ENCODE measurements at places on chromosomes 3 and 15. TPM values are rescaled to one million over a fixed set of nuclear protein-coding genes. Genes with fewer than 3 reads are reported as not detected.

Gene RETNLB
- not detected for total RNA-seq

Gene PML
- total RNA-seq = 24.6 TPM

Gene PGBD4
- 1.2 TPM for total RNA-seq

Gene MAP2K5
- total RNA-seq = 15.0 TPM

Gene SLC15A2
- total RNA-seq = 2.3 TPM

Gene TM2D3
- 30.5 TPM for total RNA-seq

Gene ADGRG7
- not detected for total RNA-seq

Gene CSPG4
- total RNA-seq = 2.0 TPM

Gene ISL2
- 0.33 TPM for total RNA-seq

DNA sequence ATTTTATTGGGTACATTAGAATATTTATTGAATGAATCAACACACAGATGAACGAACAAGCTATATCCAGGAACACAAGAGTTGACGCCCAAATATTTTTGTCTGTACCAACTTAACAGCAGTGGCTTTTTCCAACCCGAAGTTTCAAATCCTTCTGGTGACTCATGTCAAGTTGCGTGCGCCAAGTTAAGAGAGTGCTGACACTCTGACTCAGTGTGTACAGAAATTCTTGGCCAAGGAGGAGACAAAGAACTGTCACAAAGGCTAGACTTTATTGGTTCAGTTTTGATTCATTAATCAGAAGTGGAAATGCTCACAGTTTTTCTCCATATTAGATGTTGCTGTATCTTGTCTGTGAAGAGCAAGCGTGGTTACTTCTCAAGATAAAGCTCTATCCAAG is 59.6 kb upstream of the TSC22D2 start:
- no peaks in the 10 kb centered on the region for H3K27me3 ChIP-seq
- peaks cover 17% of the 10 kb centered on the region for H3K4me1 ChIP-seq
- no peaks in the 10 kb centered on the region for H3K36me3 ChIP-seq
- H3K27ac ChIP-seq = no peak overlapping the region

DNA sequence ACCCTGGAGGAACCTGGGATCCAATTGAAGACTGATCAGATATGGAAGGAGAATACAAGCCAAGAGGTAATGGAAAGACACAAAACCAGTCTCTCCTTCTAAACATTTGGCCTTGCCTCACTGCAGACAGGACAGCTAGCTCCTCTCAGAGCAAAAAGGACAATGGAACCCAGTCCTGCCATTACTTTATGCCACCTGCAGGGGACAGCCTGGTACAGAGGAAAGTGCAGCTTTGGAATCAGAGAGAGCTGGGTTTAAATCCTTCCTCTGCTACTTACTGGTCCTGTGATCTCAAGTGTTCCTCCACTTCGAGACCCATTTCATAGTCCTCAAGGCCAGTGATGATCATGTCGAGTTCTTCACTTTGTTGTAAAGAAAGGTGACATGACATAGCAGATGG is 159.4 kb upstream of the SMAD3 start:
- no peaks in the 10 kb centered on the region for H3K36me3 ChIP-seq
- peak; percentile 33 for DNase-seq
- H3K4me1 ChIP-seq = no peaks in the 10 kb centered on the region
- no peak overlapping the region for H3K4me3 ChIP-seq
- no peaks in the 10 kb centered on the region for H3K27me3 ChIP-seq

- no peaks in the 10 kb centered on the region for H3K36me3 ChIP-seq
- DNase-seq = no peak
- no peaks in the 10 kb centered on the region for H3K4me1 ChIP-seq
- no peak overlapping the region for H3K4me3 ChIP-seq
- no peak overlapping the region for H3K27ac ChIP-seq
These were observed 27.1 kb upstream of the TPRG1 start for GRCh38 chr3:189144645-189145044.

GRCh38 chr3:82033186-82033585 is 271.7 kb upstream of the GBE1 start:
- H3K27me3 ChIP-seq = no peaks in the 10 kb centered on the region
- no peaks in the 10 kb centered on the region for H3K4me1 ChIP-seq
- H3K4me3 ChIP-seq = no peak overlapping the region
- no peak overlapping the region for H3K27ac ChIP-seq

- peaks cover 5% of the 10 kb centered on the region for H3K4me1 ChIP-seq
- H3K36me3 ChIP-seq = peaks cover 22% of the 10 kb centered on the region
- no peak overlapping the region for H3K27ac ChIP-seq
- H3K27me3 ChIP-seq = no peaks in the 10 kb centered on the region
- DNase-seq = no peak
These were observed 165.1 kb upstream of the UBE2E1 start for GRCh38 chr3:23640471-23641146.

DNA sequence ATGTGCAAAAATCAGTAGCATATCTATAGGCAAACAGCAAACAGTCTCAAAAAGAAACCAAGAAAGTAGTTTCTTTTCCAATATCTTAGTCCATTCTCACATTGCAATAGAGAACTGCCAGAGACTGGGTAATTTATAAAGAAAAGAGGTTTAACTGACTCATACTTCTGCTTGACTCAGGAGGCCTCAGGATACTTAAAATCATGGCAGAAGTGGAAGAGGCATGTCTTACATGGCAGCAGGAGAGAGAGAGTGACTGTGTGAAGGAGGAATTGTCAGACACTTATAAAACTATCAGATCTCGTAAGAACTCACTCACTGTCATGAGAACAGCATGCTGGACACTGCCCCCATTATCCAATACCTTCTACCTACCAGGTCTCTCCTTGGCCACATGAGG is 327.9 kb upstream of the EPHA3 start:
- no peak overlapping the region for H3K27ac ChIP-seq
- no peak for DNase-seq
- H3K4me3 ChIP-seq = no peak overlapping the region
- H3K36me3 ChIP-seq = no peaks in the 10 kb centered on the region
- H3K27me3 ChIP-seq = no peaks in the 10 kb centered on the region
- H3K4me1 ChIP-seq = no peaks in the 10 kb centered on the region

GRCh38 chr15:60798821-60799220 is 319.9 kb upstream of the ICE2 start:
- no peak overlapping the region for H3K27ac ChIP-seq
- H3K27me3 ChIP-seq = no peaks in the 10 kb centered on the region
- H3K36me3 ChIP-seq = peaks cover 6% of the 10 kb centered on the region
- peaks cover 11% of the 10 kb centered on the region for H3K4me1 ChIP-seq
- DNase-seq = no peak

GRCh38 chr3:192899540-192899982 is 18.1 kb downstream of the MB21D2 start:
- peaks cover 3% of the 10 kb centered on the region for H3K4me1 ChIP-seq
- DNase-seq = no peak
- no peaks in the 10 kb centered on the region for H3K27me3 ChIP-seq
- no peak overlapping the region for H3K27ac ChIP-seq
- H3K4me3 ChIP-seq = no peak overlapping the region

- H3K27ac ChIP-seq = no peak overlapping the region
- peak; percentile 89 for DNase-seq
- H3K36me3 ChIP-seq = no peaks in the 10 kb centered on the region
- no peak overlapping the region for H3K4me3 ChIP-seq
These were observed 26.3 kb upstream of the NR2C2 start for GRCh38 chr3:14921034-14921616.

- H3K4me1 ChIP-seq = 0 out of 2 replicates have a peak, but pooled peaks cover 3% of the 10 kb centered on the region
- no peak overlapping the region for H3K27ac ChIP-seq
- no peaks in the 10 kb centered on the region for H3K27me3 ChIP-seq
- DNase-seq = no peak
These were observed 60.0 kb downstream of the AAGAB start for GRCh38 chr15:67194171-67195114.

DNA sequence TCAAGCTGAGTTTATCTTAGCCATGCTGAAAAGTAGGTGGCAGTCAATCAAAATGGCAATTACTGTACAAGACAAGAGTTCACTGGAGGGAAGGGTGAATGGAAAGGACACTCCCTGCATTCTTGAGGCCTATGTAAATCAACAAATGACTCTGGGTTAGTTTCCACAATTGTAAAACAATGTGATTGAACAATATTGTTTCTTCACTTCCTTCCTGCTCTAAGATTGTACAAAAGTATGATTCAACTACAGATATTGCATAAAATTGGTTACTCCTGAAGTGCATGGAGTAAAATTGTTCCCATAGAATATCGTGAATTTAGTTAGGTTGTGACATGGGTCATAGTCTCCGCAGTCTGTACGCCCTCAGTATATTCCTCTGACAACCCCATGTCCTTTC is 277.6 kb downstream of the LPP start:
- no peak overlapping the region for H3K4me3 ChIP-seq
- H3K36me3 ChIP-seq = no peaks in the 10 kb centered on the region
- H3K27ac ChIP-seq = no peak overlapping the region
- no peaks in the 10 kb centered on the region for H3K27me3 ChIP-seq
- H3K4me1 ChIP-seq = no peaks in the 10 kb centered on the region
- DNase-seq = no peak

GRCh38 chr15:80559320-80559693 is 135.8 kb upstream of the ABHD17C start:
- no peaks in the 10 kb centered on the region for H3K4me1 ChIP-seq
- H3K27ac ChIP-seq = no peak overlapping the region
- no peak for DNase-seq

- H3K27me3 ChIP-seq = no peaks in the 10 kb centered on the region
- no peak overlapping the region for H3K27ac ChIP-seq
- no peaks in the 10 kb centered on the region for H3K4me1 ChIP-seq
- no peaks in the 10 kb centered on the region for H3K36me3 ChIP-seq
These were observed 274.4 kb upstream of the UMPS start for GRCh38 chr3:124455891-124456290.

- H3K4me1 ChIP-seq = no peaks in the 10 kb centered on the region
- H3K36me3 ChIP-seq = no peaks in the 10 kb centered on the region
- H3K27me3 ChIP-seq = no peaks in the 10 kb centered on the region
- no peak for DNase-seq
These were observed 37.9 kb downstream of the IL20RB start for GRCh38 chr3:136995652-136996051.

GRCh38 chr3:27570421-27571106 is 86.4 kb upstream of the SLC4A7 start:
- H3K4me3 ChIP-seq = no peak overlapping the region
- no peaks in the 10 kb centered on the region for H3K27me3 ChIP-seq
- no peak for DNase-seq
- peaks cover 3% of the 10 kb centered on the region for H3K4me1 ChIP-seq
- H3K36me3 ChIP-seq = no peaks in the 10 kb centered on the region

DNA sequence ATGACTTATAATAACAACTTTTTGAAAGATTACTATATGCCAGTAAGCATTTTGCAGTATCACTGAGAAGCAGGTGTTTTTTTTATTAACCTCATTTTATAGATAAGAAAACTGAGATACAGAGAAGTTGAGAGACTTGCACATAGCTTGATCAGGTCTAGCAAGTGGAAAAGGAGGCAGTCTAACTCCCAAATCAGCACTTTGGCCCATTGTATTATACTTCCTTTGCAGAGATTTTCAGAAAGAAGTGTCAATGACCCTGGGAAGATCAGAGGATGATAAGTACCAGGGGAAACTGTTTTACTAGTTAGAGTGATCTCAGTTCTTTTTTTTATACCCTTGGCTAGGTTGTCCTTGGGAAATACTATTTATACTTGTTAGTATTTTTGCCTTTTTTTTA is 358.7 kb downstream of the SQOR start:
- H3K36me3 ChIP-seq = no peaks in the 10 kb centered on the region
- no peaks in the 10 kb centered on the region for H3K27me3 ChIP-seq
- no peaks in the 10 kb centered on the region for H3K4me1 ChIP-seq
- DNase-seq = no peak
- H3K4me3 ChIP-seq = no peak overlapping the region

GRCh38 chr3:188174317-188175044 is 20.5 kb downstream of the LPP start:
- H3K27me3 ChIP-seq = no peaks in the 10 kb centered on the region
- 0 out of 2 replicates have a peak, but pooled peaks cover 2% of the 10 kb centered on the region for H3K36me3 ChIP-seq
- no peak for DNase-seq
- H3K4me1 ChIP-seq = peaks cover 4% of the 10 kb centered on the region

DNA sequence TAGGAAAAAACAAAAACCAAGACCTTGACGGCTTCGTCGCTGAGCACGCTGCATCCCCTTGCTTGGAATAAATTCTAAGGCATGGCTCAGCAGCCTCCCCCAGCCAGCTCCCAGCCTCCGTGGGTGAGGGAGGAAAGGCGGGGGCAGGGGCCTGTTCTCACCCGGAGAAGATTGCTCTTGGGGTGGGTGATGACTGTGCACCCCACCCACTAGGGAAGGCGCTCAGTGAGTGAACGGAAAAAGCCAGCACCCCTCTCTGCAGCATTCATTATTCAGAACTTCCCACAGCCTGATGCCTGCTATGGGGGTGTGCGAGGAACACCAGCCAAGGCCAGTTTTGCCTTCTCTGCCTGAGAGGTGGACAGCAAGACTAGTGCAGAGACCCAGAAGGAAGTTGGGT is 19.3 kb upstream of the NTRK3 start:
- no peak overlapping the region for H3K27ac ChIP-seq
- no peaks in the 10 kb centered on the region for H3K36me3 ChIP-seq
- no peak for DNase-seq
- H3K27me3 ChIP-seq = no peaks in the 10 kb centered on the region
- no peaks in the 10 kb centered on the region for H3K4me1 ChIP-seq

- H3K4me1 ChIP-seq = peaks cover 4% of the 10 kb centered on the region
- H3K36me3 ChIP-seq = peaks cover 7% of the 10 kb centered on the region
- H3K27me3 ChIP-seq = no peaks in the 10 kb centered on the region
- no peak overlapping the region for H3K27ac ChIP-seq
- no peak overlapping the region for H3K4me3 ChIP-seq
- DNase-seq = peak; percentile 69
These were observed 259.1 kb downstream of the OPA1 start for GRCh38 chr3:193851941-193852674.

DNA sequence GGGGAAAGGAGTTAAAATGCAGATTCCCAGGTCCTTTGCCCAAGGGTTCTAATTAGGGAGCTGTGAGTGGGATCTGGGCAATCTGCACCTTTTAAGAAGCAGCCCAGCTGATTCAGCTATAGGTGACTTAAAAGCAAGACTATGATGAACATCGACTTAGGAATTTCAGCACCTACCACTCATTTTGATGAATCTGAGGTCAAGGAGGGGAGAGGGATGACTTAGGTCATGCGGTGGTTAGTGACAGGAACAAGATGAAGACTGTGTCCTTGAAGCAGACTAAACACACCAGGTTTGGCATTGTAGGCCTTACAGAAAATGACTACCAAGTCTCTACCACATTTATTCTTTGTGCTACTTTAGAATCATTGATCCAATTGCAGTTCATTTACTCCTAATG is 196.3 kb downstream of the DTWD1 start:
- H3K36me3 ChIP-seq = no peaks in the 10 kb centered on the region
- no peaks in the 10 kb centered on the region for H3K27me3 ChIP-seq
- H3K4me3 ChIP-seq = no peak overlapping the region
- no peak for DNase-seq
- no peaks in the 10 kb centered on the region for H3K4me1 ChIP-seq

GRCh38 chr3:187454085-187454815 is 86.1 kb downstream of the RTP4 start:
- no peak overlapping the region for H3K27ac ChIP-seq
- no peaks in the 10 kb centered on the region for H3K27me3 ChIP-seq
- peaks cover 13% of the 10 kb centered on the region for H3K36me3 ChIP-seq
- no peaks in the 10 kb centered on the region for H3K4me1 ChIP-seq

Data from H9 (cell line).